ENCODE measurements at places on chromosomes 13 and 19.
A peak's percentile ranks its signal among the peaks of the same experiment; 100 is the strongest.

- peaks cover 64% of the 10 kb centered on the region for H3K4me1 ChIP-seq
- no peak for DNase-seq
- H3K27ac ChIP-seq = no peak within 1 kb of the TSS
- peaks cover 44% of the 10 kb centered on the region for H3K27me3 ChIP-seq
- H3K36me3 ChIP-seq = no peaks in the 10 kb centered on the region
Measured at GRCh38 chr19:917323-918151, at the start of gene KISS1R. Gene KISS1R (plus strand): TSS chr19:917333. CDS start chr19:917503, 170 bp downstream.

DNA sequence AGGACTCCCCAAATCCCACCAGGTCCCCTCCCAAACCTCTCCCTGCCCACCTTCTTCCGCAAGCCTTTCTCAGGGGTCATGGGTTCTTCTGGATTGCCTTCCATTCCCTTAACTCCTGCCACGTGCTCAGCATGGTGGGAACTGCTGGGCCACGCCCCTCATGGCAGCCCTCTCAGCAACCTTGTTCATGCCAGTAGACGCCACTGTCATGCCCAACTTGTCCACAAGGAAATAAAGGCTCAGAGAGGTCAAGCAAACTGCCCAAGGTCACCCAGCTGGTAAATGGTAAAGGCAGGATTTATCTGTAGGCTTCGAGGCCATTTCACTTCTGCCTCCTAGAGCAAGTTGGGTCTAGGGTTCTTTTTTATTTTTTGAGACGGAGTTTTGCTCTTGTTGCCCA, 10.9 kb downstream of the PRAM1 start:
- DNase-seq = no peak
- H3K4me3 ChIP-seq = no peak overlapping the region
- H3K4me1 ChIP-seq = peaks cover 25% of the 10 kb centered on the region
- H3K36me3 ChIP-seq = peaks cover 18% of the 10 kb centered on the region
- H3K27ac ChIP-seq = no peak overlapping the region
- H3K27me3 ChIP-seq = no peaks in the 10 kb centered on the region

GRCh38 chr13:113029487-113030258, 60.7 kb downstream of the MCF2L start:
- H3K27ac ChIP-seq = no peak overlapping the region
- H3K4me1 ChIP-seq = peaks cover 5% of the 10 kb centered on the region
- no peak overlapping the region for H3K4me3 ChIP-seq
- no peaks in the 10 kb centered on the region for H3K36me3 ChIP-seq
- DNase-seq = peak; percentile 42

GRCh38 chr19:18966307-18966706, 25.3 kb upstream of the HOMER3 start:
- no peak overlapping the region for H3K27ac ChIP-seq
- H3K4me3 ChIP-seq = no peak overlapping the region
- no peaks in the 10 kb centered on the region for H3K4me1 ChIP-seq
- DNase-seq = no peak
- no peaks in the 10 kb centered on the region for H3K36me3 ChIP-seq

DNA sequence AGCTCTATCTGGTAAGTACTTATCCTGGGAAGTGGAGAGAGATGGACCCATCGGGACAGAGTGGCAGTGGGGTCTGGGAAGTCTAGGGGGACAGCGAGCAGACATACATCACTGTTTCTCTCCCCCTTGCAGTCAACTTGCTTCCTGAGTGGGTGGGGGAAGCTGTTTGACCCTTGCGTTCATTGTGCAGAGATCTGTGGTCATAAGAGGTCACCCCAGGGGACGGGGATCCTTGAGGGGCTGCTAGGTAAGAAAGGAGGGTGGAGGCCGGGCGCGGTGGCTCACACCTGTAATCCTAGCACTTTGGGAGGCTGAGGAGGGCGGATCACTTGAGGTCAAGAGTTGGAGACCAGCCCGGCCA, 474 bp downstream of the ARHGEF18 start:
- no peak for DNase-seq
- peak overlapping the region; percentile 96 for H3K4me3 ChIP-seq
- H3K27ac ChIP-seq = peak overlapping the region; percentile 60
- H3K4me1 ChIP-seq = peaks cover 72% of the 10 kb centered on the region

GRCh38 chr19:39223703-39224279, 19.7 kb upstream of the SYCN start:
- no peak for DNase-seq
- no peaks in the 10 kb centered on the region for H3K4me1 ChIP-seq
- H3K27ac ChIP-seq = no peak overlapping the region
- no peaks in the 10 kb centered on the region for H3K36me3 ChIP-seq

GRCh38 chr19:40717325-40717879, 490 bp downstream of the ITPKC start:
- H3K4me3 ChIP-seq = peak overlapping the region; percentile 69
- no peaks in the 10 kb centered on the region for H3K27me3 ChIP-seq
- peaks cover 32% of the 10 kb centered on the region for H3K4me1 ChIP-seq
- peak overlapping the region; percentile 59 for H3K27ac ChIP-seq
- no peaks in the 10 kb centered on the region for H3K36me3 ChIP-seq

DNA sequence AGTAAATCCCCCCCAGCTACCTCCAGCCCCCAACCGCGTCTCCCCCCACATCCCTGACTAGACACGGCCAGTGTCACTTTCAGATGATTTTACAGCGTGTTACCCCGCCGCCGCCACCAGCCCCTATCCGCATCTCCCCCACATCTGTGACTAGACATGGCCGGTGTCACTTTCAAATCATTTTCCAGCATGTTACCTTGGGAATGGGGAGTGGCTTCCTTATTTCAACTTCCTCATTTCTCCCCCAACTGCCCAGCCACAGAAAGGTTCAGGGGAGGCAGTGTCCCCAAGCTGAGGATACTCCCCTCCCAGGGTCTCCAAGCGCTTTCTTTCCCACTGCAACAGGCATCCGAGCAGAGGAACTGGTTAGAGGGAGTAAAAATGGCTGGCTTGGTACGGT, 18.4 kb downstream of the ADGRL1 start:
- no peaks in the 10 kb centered on the region for H3K4me1 ChIP-seq
- H3K36me3 ChIP-seq = no peaks in the 10 kb centered on the region
- DNase-seq = no peak
- no peaks in the 10 kb centered on the region for H3K27me3 ChIP-seq
- no peak overlapping the region for H3K27ac ChIP-seq
- no peak overlapping the region for H3K4me3 ChIP-seq

DNA sequence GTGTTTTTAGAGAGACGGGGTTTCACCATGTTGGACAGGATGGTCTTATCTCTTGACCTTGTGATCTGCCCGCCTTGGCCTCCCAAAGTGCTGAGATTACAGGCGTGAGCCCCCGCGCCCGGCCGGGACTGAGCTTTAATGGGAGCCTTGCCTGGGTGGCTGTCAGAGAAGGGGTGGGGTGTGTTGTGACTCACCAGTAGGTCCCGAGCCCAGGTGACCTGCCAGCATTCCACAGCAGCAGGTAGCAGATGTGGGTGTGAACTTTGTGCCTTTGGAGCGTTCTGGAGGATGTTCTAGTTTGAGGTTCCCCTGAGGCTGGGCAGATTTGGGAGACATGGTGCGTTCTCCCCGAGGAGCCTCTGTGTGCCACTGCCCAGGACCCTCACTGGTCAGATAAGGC, 7.1 kb upstream of the EPN1 start:
- H3K4me3 ChIP-seq = no peak overlapping the region
- H3K36me3 ChIP-seq = peaks cover 33% of the 10 kb centered on the region
- peaks cover 45% of the 10 kb centered on the region for H3K4me1 ChIP-seq
- no peaks in the 10 kb centered on the region for H3K27me3 ChIP-seq

DNA sequence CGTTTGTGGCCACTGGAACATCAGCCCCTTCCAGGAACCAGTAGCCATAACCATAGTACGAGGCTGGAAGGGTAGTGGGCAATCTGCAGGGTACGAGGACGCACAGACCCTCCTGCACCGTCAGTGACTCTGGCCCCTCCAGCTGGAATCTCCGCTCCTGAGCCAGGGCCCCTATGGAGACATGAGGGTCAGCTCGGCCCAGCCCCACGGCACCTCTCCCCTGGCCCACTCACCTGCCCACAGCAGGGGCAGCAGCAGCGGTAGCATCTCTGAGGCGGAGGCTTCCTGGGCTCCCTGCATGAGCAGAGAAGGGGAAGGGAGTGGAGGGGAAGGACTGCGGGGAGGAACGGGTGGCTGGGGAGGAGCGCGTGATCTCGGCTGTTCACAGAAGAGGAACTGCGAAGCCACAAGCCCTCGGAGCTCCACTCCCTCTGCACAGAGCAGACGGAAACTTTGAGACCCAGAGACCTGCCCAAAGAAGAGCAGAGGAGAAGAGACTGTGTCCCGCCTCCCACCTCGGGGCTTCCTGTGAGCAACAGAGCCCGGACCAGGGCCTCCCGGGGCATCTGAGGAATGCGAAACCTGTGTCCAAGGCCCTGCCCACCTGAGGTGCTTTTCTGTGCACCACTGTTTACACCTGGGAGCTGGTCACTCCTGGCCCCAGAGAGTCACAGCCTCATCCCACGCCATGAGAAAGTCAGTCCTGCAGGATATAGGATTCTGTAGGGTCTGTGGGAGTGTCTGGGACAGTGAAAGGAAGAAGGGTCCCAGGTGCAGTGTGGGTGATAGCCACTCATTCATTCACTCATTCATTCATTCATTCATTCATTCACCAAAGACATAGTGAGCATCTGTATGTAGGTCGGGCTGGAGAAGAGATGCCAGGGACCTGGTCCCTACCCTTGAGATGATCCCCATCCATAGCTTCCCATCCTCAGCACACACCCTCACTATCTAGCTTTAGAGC, at the start of gene SIGLEC6:
TSS of gene SIGLEC6 (minus strand) at position 322 of the 967 bp plus-strand sequence. CDS start at position 300, 22 bp downstream.
- no peaks in the 10 kb centered on the region for H3K36me3 ChIP-seq
- peak within 1 kb of the TSS; percentile 23 for H3K4me3 ChIP-seq
- no peak within 1 kb of the TSS for H3K27ac ChIP-seq
- peaks cover 30% of the 10 kb centered on the region for H3K27me3 ChIP-seq

GRCh38 chr13:78787190-78787589, 128.2 kb upstream of the OBI1 start:
- H3K4me1 ChIP-seq = no peaks in the 10 kb centered on the region
- H3K27me3 ChIP-seq = no peaks in the 10 kb centered on the region
- no peak overlapping the region for H3K27ac ChIP-seq
- no peak overlapping the region for H3K4me3 ChIP-seq

DNA sequence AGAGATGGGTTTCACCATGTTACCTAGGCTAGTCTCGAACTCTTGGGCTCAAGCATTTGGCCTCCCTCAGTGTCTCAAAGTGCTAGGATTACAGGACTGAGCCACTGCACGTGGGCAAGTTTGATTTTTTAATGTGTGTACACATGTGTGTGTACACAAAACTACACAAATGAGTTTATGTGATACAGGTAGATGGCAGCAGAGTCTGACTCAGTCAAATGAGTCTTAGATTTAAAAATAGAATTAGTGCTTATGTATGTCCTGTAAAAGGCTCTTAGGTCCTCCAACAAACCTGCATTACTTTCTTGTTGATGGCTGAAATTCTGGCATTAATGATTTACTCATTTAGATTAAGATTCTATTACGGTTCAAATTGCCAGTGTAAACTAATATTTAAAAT, 293.7 kb downstream of the PCDH17 start:
- no peak overlapping the region for H3K27ac ChIP-seq
- no peaks in the 10 kb centered on the region for H3K27me3 ChIP-seq
- no peak overlapping the region for H3K4me3 ChIP-seq
- DNase-seq = no peak

DNA sequence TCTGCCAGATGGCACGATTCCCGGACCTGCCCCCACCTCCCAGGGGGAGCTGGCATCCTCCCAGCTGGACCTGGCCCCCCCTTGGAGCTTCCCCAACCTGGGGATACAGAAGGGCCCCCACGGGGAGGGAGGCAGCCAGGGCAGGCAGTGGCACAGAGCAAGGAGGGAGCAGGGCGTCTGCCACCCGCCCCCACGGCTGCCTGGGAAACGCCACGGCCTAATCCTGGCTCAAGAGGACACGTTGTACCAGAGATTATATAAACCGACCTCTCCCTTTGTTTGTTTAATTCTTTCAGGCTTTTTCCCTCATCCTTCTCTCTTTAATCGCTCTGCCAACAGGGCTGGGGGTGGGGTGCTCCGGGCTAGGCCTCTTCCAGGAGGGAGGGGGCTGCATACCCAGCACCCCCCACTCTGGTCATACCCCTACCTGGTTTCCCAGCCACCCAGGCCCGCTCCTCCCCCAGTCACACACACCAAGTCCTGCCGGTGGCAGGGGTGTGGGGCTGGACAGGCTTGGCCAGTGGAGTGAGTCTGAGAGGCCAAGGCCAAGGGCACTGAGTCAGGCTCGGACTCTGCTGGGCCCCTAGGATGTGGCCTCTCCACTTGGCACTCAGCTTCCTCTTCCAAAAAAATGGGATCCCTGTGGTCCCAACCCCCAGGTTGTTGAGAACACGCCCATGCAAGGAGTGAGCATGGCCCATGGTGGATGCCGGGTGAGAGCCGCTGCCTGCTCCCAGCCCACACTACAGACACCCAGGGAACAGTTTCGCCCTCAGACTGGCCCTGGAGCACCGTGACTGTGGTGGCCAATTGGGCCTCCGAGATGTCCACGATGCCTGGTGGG, 29.5 kb upstream of the NFIC start:
- no peak overlapping the region for H3K4me3 ChIP-seq
- H3K4me1 ChIP-seq = peaks cover 32% of the 10 kb centered on the region
- H3K36me3 ChIP-seq = no peaks in the 10 kb centered on the region
- H3K27me3 ChIP-seq = no peaks in the 10 kb centered on the region
